Neuronal stem cell (in vitro differentiated cells): ENCODE measurements at places on chromosomes 3 and 15.

DNA sequence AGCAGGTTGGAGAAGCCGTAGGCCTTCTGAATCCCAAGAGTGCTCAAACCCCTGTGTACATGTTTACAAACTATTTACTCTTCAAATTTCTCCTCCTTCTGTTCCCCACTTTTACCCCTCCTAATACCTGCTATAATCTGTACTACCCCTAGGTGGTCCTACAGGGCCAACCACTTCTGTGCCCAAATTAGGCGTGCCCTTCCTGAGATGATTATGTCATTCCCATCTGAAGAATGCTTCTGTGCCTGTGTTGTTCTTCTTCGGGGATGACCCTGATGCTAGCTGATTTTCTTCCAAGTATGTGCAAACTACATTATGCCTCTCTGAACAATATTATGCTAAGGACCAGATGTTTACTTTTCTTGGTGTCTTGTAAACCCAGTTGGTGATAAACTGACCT lies 20.5 kb downstream of the RBP2 start:
- DNase-seq: no peak

DNA sequence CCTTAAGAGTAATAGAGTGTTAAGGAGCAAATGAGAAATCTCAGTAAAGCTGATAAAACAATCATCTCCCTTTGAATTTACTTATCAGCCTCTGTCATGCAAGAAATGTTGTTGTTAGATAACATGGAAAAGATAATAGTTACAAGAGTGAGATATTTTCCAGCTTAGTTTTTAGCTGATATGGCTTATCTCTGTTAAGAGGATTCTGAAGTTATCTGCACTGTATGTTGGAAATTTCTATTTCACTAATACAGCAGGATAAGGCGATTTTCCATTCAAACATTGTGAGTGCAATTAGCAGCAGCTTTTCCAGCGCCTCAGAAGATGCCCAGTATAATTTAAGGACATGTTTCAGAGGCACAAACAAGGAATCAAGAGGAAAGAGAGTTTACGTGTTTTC lies 262.9 kb downstream of the CNTN6 start:
- no peak for DNase-seq

DNA sequence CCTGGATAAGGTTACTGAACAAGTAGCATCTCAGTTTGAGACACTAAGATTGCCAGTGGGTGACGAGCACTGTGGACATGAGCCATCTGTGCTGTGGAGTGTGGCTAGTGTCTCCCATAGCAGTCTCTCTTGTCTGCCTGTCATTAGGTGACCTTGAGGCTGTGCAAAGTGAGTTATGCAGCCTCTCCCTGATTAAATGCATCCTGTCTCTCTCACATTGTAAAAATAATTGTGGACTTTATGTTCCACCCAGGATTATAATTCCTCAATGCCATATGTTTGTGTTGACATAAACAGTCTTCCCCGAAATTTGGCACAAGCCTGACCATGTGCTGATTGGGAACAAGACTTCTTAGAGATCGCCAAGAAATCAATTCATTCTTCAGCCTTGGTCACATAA lies 168.9 kb downstream of the MYRIP start:
- DNase-seq: no peak

DNA sequence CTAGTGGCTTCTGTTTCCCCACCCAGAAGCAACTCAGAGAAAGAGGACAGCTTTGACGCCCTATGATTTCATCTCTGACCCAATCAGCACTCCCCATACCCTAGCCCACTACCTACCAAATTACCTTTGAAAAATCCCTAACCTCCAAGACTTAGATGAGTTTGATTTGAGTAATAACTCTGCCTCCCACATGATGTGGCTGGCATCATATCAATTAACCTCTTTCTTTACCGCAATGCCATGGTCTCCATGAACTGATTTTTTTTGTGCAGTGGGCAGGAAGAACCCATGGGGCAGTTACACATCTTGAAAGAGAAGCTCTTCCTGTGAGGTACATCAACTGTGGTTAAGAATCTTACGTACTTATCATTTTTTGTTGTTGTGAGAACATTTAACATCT lies 25.5 kb upstream of the APOD start:
- DNase-seq: no peak

DNA sequence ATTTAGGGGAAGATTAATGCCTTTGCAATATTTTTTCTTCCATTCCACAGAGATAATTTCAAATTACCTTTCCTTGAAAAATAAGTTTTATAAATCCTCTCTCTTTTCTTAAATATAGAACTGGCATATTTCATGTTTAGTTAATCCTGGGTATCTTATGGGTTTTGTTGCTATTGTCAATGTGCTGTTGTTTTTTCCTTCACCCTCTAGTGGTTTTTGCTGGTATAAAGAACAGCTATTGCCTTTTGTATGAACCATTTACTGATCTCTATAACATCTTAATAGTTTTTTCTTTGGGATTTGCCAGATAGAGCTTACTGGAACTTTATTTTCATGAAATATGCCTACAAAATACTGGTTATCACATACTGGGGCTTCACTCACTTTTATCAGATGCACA lies 359.6 kb upstream of the DPPA4 start:
- no peak for DNase-seq

GRCh38 chr3:53775834-53776251 lies 70.4 kb downstream of the CHDH start:
- DNase-seq: no peak

DNA sequence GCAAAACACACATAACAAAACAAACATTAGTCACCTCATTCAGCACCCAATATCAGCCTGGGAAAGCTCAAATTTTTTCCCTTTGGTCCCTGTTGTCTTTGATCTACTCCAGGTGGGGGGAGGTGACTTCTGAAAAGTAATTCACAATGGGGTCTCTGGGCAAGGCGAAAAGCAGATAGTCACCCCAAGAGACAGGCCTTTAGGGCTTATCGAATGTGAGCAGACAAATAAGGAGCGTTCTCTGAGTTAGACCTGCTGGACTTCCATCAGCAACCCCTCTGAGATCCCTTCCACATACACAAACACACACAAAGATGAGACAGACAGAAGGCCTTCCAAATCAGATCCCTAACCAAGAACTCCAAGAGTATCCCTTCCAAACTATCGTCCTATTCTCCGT lies 171.0 kb upstream of the SMAD3 start:
- no peak for DNase-seq

DNA sequence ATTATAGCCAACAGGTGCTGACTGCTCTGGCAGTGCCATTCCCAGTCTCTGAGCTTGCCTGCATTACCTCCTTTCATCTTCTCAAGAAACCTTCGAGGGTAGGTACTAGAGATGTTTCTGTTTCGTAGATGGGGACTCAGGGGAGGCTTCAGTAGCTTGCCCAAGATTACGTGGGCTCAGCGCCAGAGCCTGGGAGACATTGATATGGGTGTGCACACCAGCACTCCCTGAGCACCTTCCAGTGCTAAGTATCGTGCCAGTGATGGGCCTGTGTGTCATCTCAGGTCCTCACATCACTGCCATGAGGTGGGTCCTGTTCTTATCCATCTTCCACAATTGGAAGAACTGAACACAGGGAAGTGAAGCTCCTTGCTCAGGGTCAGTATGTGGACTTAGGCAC lies 15.2 kb downstream of the TSEN2 start:
- DNase-seq: no peak

- DNase-seq: no peak
These were observed 30.2 kb upstream of the USP3 start for GRCh38 chr15:63473999-63474809.

DNA sequence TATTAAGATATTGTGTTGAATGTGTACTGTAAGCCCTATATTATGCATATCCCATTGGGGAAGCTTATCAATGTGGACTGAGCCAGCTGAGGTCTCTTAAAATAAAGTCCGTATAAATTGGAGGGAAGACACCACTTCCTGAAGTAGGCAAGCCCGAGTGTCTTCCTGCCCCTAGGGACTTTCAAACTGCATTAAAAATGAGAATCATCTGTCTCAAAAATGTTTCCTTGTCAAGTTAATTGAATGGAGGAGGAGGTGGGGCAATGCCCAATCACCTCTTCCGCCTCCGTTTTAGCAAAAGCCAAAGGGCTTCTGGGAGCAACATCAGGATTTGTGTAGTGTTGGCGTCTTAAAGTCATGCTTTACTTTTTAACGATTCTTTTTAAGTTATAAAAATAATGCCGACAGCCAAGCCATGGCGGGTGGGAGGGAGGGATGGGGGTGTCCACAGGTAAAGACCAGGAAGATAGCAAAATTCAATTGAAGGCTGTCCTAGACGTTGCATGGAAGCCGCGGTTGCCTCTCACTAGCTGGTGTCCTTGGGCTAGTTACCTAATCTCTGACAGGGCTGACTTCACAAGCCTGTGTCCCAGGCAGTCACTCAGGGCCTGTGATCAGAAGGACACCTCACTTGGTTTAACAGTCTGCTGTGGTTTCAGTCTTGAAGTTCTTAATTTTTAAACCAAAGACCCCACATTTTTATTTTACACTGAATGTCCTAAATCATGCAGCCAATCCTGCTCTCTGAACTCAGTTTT lies 524.9 kb upstream of the PROK2 start:
- DNase-seq: no peak

- DNase-seq: no peak
These were observed 19.3 kb downstream of the TBC1D21 start for GRCh38 chr15:73892446-73893226.

- DNase-seq: no peak
These were observed 8.5 kb downstream of the MESP2 start for GRCh38 chr15:89784686-89784960.

GRCh38 chr3:189995129-189995528 lies 125.6 kb downstream of the P3H2 start:
- no peak for DNase-seq

DNA sequence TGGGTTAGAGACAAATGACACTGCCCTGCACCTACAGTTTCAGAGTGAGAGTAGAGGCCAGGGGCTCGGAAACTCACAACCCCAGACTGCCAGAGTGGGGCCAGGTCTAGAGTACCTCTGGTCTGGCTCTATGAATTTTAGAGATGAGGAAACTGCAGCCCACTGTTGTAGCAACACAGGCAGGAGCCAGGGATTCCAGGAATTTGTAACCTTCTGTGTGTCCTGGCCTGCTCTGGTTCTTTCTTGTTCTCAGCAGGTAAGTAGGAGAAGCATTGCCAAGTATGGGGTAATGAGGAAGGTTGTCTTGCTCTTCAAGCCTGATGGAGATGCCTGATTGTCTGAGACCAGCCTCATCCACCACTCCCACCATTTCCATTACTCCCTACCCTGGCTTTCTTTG lies 221.8 kb downstream of the UACA start:
- no peak for DNase-seq

DNA sequence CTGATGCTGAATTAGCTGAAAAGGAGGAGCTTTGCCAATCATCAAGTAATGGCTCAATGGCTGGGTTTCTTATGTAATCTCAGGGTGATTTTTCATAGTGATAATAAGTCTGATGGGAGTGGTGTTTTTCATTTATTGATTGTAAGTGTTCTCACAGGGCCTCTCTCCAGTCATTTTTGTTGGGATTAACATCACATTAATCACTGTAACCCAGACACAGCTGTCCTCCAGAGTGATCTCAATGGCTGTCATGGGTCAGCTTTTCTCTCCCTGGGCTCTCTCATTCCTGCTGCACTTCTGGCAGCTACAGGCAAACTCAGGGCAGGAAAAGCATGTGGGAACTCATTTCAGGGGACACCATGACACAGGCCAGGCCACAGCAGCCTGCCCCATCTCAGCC lies 162.9 kb downstream of the LRTM1 start:
- DNase-seq: no peak

DNA sequence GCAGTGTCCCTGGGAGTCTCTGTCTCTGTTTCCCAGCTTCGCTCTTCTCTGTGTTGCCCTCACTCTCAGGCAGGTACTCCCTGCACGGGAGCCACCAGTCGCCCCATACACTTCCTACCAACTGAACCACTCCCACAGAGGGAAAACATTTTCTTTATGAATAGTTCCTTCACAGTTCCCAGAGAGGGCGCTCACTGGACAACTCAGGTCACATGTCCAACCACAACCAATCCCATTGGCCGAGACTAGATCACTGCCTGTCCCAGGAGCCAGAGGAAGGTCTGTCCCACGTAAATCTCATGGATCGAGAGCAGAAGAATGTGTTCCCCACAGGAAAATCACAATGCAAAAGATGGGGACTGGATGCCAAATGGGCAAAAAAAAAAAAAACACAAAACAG lies 26.1 kb downstream of the GRK7 start:
- DNase-seq: no peak

DNA sequence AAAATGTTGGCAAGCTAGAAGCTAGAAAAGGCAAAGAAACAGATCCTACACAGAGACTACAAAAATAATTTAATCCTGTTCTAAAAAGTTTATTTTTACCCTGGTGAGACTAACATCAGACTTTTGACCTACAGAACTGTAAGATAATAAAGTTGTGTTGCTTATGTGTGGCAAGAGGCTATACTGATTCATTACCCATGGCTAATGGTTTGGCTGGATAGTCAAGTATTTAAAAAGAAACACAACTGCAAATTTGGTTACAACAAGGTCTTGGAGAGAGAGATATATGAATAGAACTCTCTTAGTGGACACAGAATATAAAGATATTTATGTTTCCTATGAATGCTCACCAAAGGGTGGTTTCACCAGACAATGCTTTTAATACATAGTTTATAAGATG lies 364.2 kb upstream of the PLSCR5 start:
- DNase-seq: no peak

DNA sequence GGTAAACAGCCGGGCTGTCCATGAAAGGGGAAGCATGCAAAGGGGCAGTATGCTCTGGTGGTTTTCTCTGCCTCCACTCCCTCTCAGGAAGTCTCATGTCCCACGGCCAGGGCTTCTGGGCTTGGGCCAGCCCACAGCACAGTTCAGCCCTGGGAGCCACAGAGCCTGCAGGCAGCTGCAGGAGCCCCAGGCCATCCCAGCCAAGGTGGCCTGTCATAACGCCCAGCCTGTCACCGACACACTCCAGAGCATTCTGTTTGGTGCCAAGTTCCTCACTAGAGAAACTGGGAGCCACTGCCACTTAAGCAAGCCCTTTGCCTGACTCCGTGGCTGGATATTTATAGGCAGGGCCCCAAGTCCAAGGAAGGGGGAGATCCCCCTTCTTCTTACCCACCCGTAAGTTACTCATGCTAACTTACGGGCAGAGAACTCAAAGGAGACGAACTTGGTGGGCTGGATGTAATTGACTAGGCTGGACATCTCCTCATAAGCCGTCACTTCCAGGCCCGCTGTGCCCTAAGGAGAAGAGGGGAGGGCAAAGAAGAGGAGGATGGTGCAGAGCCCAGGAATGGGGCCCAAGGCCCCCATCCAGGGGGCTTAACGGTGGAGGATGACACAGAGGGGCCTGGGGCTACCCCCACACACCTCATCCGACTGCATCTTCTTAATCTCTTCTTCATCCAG lies 11.7 kb downstream of the PLCB2 start:
- no peak for DNase-seq

DNA sequence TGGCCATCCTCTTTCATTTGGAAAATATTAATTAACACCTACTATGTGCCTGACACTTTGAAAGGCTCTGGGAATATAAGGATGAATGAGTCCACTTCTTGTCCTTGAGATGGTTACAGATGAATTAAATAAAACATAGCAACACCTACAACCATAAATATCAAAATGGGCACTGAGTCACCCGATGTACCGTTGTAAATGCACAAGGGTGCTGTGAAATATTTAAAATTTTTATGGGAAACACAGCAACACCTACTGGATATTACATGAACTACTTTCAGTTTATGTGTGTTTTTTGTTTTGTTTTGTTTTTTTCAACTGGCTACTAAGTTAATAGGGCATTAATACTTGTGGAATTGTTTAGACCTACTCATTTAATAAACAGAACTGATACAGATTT lies 239.0 kb upstream of the NAALADL2 start:
- no peak for DNase-seq
